ENCODE measurements at places on chromosomes 12 and 14.

DNA sequence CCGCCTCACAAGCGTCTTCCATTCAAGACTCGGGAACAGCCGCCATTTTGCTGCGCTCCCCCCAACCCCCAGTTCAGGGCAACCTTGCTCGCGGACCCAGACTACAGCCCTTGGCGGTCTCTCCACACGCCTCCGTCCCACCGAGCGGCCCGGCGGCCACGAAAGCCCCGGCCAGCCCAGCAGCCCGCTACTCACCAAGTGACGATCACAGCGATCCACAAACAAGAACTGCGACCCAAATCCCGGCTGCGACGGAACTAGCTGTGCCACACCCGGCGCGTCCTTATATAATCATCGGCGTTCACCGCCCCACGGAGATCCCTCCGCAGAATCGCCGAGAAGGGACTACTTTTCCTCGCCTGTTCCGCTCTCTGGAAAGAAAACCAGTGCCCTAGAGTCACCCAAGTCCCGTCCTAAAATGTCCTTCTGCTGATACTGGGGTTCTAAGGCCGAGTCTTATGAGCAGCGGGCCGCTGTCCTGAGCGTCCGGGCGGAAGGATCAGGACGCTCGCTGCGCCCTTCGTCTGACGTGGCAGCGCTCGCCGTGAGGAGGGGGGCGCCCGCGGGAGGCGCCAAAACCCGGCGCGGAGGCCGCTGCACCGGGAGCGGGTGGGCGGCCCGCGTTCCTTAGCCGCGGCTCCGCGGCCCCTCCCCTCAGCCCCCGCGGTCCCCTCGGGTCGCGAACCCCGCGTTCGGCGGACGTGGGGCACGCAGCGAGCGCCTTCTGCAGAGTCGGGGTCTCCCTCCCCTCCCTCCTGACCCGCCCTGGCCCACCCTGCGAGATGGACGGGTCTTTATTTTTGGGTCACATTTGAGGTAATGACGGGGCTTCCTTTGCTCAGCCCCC is at the start of gene UBC:
Gene UBC (minus strand): TSS at position 259 of the 847 bp plus-strand sequence. CDS start 879 bp downstream, outside the sequence.
- peak; percentile 89 for DNase-seq

- no peak for DNase-seq
These were observed 213.6 kb upstream of the FSCB start for GRCh38 chr14:44720707-44721106.

DNA sequence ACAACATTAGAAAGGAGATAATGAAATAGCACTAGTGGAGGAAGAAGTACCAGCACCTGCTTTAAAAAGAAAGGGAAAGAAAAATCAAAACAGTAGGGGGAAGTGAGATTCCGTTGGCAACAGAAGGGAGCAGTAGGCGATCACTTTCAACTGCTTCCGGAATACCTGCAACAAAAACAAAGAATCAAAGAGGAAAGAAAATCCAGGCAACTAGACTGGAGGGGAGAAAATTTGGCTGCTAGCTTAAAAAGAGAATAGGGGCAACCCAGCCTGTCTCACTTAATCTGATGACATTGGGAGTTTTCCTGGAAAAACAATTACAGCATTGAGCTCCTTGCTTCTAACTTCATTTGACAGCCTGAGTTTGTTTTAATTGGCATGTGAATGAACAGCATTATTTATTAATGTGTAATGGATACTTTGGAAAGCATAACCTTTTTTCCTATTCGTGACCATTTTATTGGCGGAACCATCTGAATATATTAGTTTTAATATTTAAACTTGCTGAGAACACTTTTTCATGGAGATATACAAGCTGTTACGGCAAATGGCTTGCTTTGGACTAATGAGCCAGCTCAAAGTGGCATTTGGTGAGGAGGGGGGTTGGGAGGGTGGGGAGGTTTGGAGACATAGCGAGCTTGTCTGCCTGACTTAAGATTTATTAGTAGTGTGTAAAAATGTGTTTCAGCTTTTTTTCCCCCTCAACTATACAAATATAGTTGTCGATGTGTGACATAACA is 2.5 kb upstream of the DACT1 start:
- no peak for DNase-seq

- no peak for DNase-seq
These were observed 887.0 kb downstream of the TMTC2 start for GRCh38 chr12:83573671-83574070.

DNA sequence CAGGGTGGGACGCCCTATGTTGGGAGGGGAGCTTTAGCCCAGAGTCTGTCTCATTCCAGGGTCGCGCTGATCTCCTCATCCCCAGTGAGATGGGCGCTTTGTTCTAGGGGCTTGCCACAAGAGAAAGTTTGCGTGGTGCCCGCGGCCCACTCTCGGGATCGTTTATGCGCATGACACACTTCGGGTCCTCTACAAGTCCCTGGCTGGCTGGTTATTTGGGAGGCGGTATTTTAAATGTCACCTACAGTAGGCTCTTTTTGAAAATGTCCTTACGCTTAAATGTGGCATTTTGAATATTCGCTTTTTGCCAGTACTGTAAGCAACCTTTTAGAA is 541 bp downstream of the GOLT1B start:
- DNase-seq, result peak; percentile 4

DNA sequence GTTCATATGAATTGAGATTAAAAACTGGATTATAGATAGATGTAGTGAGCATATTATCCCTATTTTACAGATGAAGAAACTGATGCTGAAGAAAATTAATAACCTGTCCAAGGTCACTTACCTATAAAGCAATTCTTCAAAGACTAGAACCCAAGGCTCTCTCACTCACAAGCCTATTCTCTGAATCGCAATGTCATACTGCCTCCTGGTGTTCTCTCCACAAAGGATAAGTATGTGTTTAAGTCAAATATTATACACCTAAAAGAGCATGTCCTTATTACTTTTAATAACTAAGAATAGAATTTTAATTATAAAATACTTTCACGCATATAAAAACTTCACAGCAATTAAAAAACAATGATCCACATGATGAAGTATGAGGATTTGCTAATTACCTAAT is 721.3 kb upstream of the USP15 start:
- no peak for DNase-seq

GRCh38 chr12:49588281-49588680 is 17.2 kb downstream of the FAM186B start:
- DNase-seq, result no peak

- DNase-seq, result no peak
These were observed 25.2 kb upstream of the KLHL42 start for GRCh38 chr12:27754795-27755194.

- no peak for DNase-seq
These were observed 16.1 kb downstream of the PITPNM2 start for GRCh38 chr12:123134826-123135225.

DNA sequence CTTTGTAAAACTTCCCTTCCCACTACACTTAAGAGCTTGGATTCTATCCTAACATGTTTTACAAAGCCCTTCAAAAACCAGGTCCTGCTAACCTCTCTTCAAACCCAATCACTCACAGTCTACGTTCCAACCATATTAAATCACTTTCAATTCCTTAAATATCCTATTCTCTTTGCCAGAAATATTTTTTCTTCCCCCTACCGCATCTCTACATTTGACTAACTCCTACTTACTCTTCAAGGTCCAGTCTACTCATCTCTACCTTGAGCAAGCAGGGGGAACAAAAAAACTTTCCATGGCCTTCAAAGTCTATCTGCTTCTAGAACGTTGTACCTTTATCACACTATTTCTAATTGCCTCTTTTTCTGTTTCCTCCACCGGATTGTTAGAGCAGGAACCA is 6.1 kb downstream of the ERGIC2 start:
- DNase-seq, result no peak

DNA sequence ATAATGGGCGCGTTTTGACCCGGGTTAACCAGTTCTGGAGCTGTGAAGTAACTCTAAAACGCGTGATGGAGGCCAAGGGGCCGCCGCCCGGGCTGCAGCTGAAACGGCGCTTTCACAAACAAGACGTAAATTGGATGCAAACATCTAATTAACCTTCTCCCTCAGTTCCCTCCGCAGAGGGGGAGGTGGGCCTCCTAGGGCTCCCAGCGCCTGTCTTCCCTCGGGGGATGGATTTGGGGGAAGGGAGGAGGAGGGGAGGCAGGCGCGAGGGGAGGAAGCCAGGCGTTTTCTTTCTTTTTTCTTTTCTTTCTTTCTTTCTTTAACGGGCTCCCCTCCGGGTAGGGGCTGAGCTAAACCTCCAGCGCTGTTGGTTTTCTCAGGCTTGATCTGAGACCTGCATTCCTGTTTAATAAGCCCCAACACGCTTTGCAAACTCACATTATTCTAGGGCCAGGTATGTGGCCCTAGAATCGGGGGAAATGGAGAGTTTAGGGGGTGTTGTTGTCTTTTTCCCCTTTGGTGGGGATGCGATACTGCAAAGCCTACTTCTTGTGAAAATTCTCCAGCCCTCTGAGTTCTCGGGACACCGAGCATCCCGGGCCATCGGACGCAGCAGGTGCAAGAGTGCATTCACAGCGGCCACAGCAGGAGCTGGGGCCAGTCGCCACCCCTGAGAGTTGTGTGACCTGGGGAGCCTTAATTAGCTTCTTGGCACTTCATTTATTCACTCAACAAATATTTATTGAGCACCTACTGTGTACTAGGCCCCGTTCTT is 43.6 kb upstream of the LHX5 start:
- no peak for DNase-seq

GRCh38 chr14:105999361-106000028 is 473.1 kb downstream of the TMEM121 start:
- DNase-seq, result peak; percentile 69

DNA sequence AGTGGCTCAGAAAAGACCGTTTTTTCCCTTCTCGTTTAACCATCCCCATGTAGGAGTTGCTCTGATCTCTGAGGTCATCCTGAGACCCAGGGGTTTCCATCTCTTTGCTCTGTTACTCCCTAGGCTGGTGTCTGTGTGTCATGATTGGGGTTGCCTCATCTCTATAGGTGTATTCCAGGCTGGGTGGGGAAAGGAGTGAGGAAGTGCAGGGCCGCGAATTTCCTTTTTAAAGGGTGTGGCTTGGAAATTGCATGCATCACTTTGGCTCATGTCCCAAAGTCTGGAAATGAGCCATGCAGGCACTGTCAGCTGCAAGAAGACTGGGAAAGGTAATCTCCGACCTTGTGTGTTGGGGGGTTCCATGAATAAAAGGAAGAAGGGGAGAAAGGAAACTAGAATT is 201.9 kb downstream of the AACS start:
- DNase-seq, result no peak

DNA sequence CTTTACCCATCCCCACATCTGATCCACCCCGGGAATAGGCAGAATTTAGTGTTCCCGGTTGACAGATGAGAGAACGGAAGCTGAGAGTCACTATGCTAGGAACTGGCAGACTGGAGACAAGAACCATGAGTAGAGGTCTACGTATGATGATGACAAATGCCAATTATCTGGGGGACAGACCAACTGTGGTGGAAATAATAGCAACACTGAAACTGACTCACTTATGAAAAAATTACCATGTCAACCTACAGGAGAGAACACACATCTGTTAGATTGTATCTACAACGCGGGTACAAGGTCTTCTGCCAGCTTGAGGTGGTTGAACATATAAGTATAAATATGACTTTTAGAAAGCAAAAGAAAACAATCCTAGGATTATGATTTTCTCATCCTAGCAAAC is 15.4 kb upstream of the SELPLG start:
- no peak for DNase-seq

DNA sequence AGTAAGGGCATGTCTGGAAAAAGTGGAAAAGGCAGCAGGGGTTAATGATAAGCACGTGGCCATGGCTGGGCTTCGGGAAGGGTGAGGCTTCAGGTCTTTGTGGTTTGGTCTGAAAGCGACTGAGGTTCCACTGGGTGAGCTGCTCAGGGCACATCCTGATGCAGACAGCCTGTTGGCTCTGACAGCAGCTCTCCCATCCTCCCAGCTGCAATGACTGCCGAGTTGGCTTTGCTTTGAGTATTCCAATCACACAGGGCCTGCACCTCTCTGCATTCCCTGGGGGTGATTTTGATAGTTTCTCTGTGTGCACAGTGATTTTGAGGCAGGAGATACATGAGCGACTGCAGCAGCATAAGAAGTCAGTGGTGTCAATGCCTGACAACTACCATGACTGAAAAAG is 390.7 kb downstream of the APAF1 start:
- DNase-seq, result no peak

DNA sequence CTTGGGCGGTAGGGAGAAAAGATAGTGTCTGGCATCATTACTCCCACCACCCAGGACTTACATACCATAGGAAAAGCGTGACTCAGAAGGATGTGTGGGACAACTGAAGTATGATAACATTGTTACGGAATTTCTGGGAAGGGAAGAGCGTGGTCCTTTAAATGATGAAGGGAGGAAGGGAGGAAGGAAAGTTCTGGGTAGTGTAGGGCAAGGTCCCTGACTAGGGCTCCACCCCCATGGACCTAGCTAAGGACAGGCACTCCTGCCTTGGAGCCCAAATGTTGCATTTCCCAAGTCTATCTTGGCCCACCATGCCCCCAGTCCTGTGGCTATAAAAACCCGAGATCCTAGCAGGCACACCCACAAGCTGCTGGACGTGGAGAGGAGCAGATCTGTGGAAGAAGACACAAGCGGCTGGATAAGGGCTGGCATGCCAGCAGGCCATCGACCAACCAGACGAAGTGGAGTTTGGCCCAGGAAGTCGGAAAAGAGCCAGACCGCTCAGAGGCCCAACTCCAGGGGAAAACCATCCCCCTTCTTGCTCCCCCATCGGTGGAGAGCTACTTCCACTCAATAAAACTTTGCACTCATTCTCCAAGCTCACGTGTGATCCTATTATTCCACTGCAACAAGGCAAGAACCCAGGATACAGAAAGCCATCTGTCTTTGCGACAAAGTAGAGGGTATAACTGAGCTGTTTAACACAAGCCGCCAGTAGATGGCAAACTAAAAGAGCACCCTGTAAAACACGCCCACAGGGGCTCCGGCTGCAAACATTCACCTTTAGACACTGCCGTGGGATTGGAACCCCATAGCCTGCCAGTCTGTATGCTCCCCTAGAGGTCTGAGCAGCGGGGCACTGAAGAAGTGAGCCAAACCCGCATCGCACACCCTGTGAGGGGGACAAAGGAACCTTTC is 23.0 kb upstream of the RAB21 start:
- DNase-seq, result no peak

DNA sequence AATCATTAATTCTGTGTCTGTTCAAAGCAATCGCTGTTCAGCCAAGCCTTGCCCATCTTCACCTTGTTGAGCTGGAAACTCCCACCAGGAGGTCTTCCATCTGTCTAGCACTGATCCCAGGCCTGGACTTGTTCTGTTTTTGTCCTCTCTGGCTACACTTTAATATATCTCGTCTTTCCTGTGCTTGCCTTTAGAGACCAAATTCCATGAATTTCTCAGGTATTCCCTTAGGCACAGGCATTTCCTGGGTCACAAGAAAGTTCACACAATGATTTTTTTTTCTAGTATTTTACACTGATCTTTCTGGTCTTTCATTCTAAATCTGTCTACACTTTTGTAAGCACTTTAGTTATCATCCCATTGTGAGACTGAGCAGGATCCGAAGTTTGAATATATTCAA is 116.4 kb upstream of the CCND2 start:
- no peak for DNase-seq

DNA sequence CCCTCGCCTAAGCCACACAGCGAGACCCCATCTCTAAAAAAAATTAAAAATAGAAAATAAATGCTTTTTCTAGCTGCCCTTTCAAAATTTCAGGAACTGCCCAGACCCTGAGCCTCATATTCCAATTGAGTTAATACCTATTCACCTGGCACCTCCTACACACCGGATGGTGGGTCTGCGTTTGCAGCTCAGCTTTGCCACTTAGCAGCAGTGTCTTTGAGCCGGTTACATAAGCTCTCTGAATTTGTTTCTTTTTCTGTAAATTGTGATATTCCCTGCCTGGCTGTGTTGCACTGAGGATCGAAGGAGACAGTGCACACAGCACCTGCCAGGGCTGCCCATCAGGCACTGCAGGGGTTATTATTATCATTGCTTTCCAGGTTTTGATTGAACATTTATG is 125.6 kb downstream of the EML1 start:
- DNase-seq, result no peak

- DNase-seq, result no peak
These were observed 722.1 kb downstream of the TMTC2 start for GRCh38 chr12:83408851-83409250.
